HCEC 1CT (cell line): ENCODE measurements at places on chromosomes 3 and 15.

- DNase-seq: no peak
Observed at GRCh38 chr3:126036056-126036549, 47.8 kb downstream of the SLC41A3 start.

DNA sequence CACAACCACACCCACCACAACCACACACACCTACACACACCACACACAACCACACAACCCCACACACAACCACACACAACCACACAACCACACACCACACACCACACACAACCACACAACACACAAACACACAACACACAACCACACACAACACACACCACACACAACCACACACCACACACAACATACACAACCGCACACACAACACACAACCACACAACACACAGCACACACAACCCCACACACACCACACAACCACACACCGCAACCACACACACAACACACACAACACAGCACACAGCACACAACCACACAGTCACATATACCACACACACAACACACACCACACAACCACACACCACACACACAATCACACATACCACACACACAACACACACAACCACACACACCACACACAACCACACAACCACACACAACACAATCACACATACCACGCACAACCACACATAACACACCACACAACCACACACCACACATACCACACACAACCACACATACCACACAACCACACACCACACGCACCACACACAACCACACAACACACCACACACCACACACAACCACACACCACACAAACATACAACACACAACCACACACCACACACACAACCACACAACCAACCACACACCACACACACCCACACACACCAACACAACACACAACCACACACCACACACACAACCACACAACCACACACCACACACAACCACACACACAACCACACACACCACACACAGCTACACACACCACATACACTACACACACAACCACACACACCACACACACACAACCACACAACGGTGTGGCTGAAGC, 23.7 kb downstream of the CPN2 start:
- no peak for DNase-seq

GRCh38 chr3:101312545-101312944, 7.8 kb downstream of the IMPG2 start:
- DNase-seq: no peak

- no peak for DNase-seq
Observed at GRCh38 chr3:158737976-158738615, 5.8 kb upstream of the RARRES1 start.

DNA sequence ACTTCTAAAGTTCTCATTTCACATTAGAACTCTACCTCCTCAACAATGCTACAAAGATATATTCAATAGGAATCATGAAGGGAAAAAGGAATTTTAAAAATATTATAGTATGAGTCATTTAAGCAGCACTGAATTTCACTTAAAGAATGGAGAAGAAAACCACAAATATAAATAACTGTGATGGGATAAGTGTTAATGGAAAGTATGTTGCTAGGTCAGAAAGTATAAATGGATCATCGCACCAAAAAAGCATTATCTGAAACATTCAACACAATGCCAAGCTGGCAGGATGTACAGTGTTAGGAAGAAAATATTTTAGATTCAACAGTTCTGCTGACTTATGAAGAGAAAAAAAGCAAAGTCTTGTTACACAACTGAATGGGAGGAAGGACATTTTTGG, 101.4 kb downstream of the TFG start:
- DNase-seq: peak; percentile 90

DNA sequence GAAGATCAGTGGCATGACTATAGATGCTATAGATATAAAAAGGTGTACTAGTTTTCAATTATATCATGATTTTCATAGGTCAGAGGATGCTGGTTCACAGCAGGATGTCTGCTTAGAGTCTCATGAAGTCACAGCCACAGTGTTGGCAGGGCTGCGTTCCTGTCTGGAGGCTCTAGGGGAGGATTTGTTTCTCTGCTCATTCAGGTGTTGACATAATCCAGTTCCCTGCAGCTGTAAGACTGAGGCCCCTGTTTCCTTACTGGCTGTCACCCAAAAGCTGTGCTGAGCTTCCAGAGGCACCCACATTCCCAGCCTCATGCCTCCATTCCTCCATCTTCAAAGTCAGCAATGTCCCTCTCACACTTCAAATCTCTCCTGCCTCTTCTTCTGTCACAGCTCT, 170.7 kb downstream of the OCA2 start:
- no peak for DNase-seq

- no peak for DNase-seq
Observed at GRCh38 chr15:87245592-87245991, 1010.9 kb downstream of the NTRK3 start.

DNA sequence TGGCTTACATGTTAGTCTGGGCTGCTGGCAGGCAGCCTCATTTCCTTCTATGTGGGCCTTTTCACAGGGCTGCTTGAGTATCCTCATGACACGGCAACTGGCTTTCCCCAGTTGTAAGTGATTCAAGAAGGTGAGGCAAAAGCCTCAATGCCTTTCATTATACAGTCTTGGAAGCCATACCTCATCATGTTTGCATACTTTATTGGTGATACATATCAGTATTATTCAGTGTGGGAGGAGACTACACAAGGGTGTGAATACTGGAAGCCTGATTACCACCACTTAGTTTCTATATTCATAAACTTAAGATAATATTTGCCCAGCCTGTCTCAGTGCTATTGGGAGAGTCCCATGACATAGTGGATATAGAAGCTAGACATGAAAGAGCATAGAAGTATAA, 346.8 kb downstream of the SOX2 start:
- DNase-seq: no peak

DNA sequence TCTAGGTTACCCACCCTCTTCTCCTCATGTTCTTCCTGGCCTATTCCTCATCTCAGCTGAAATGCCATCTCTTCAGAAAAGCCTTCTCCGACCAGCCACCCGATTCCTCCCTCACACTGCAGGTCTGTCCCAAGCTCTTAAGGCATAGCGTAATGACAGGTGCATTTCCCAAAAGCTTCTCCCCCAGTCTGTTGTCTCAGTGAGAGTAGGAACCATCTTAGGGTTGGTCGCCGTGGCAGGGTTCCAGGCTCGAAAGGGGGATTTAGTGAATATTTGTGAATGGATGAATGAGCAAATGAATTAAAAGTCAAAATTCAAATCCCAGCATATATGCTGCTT, 78.6 kb downstream of the TOP2B start:
- DNase-seq: no peak

- no peak for DNase-seq
Observed at GRCh38 chr3:39325236-39325635, 4.3 kb upstream of the CCR8 start.

GRCh38 chr3:123883701-123884202, 380 bp downstream of the MYLK start:
- peak; percentile 10 for DNase-seq

DNA sequence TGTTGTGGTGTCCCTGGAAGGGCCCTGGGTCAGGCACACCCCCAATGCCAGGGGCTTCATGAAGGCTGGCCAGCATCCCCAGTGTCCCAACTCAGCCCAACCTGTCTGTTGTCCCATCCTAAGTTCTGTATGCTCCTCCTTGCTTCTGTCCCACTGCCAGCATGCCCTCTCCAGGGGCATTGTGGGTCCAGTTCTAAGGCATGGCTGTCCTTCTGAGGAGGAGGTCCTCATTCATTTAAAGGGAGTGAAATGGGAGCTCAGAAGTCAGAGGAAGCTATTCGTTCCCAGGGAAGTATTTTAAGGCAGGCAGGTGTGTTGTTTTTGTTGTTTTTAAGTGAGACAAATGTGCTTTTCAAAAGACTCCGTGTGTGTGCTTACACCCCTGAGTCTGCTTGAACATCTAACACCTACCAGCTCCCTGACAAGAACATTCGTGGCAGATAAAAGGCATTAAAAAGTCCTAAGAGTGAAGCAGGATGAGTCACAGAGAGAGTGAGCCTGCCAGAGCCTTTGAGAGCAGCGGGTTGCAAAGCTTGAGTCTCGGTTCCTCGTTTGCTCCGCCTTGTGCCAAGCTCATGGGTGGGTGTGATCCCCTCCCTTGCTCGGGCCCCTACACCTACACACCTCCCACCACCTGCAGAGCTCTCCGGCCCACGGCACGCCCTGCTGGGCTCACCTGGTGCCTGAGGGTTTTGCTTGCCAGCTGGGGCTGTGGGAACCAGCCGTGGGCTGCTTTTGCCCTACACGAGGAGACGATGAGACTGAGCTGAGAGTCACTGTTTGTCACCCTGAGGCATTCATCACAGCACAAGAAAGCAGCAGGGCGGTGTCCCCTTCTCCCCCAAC, 183.4 kb upstream of the TOPAZ1 start:
- peak; percentile 14 for DNase-seq

- DNase-seq: peak; percentile 57
Observed at GRCh38 chr3:89358281-89358680, 250.9 kb downstream of the EPHA3 start.

GRCh38 chr15:58332676-58333400, 99.0 kb upstream of the LIPC start:
- DNase-seq: peak; percentile 94

DNA sequence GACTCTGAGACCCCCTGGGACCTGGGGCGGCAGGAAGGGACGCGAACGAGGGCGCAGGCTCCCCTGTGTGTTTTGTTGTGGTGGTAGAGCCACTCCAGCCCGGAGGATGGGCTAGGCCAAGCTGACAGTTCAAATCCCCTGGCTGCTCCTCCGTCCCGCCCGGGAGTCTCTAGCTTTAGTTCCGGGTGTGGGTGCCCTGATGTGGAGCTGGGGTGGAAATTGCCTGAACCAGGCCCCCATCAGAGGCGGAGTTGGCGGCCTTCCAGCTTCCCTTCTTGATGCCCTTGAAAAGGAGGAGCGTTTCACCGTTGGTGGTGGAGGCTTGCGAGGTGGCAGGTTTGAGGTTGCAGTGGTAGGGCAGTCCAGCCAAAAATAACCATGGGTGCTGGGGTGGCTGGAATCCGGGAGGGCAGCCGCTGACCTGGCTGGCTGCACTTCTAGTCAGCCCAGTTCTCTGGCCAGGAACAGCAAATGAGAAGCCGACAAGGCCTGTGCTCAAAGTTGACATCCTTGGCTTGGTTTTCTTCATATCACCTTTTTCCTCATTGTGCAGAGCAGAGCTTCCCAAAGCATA, 817 bp downstream of the CLK3 start:
- peak; percentile 58 for DNase-seq

- no peak for DNase-seq
Observed at GRCh38 chr3:124019291-124019690, 27.4 kb upstream of the ROPN1 start.

GRCh38 chr3:159852821-159853505, 135.7 kb upstream of the IL12A start:
- DNase-seq: peak; percentile 64

DNA sequence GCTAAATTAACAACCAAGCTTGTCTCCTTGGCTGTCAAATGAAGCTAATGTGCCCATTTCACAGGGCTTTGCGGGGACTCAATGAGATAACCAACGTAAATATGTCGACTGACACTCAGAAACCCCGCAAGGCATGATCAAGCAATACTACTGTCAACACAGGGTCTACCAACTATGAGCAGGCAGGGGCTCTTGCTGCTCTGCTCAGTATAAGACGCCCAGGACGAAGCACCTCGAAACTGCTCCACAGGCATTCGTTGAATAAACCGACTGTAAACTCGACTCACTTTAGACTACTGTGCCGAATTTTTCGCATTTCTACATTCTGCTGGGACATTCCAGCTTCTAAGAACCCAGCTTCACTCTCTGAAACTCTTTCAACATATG, 55.0 kb downstream of the FEZF2 start:
- no peak for DNase-seq

DNA sequence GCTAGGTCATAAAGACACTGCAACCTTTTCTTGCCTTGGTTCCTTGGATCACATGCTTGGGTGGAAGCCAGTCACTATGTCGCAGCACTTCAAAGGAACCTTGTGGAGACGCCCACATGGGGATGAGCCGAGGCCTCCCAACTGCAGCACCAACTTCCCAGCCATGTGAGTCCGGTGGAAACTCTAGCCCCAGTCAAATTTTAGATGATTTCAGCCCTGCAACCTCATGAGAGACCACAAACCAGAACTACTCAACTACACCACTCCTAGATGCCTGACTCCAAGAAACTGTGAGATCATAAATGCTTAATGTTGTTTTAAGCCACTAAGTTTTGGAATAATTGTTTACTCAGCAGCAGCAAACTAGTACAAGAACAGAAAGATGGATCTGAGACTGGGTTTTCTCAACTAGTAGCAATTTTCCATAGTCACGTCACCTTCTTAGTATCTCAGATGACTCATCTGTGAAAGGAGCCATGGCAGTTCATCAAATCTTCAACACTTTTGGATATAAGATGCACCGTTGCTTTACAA, 86.5 kb downstream of the MB21D2 start:
- peak; percentile 88 for DNase-seq

- DNase-seq: no peak
Observed at GRCh38 chr3:5423076-5423475, 235.6 kb downstream of the EDEM1 start.

GRCh38 chr3:40623567-40623966, 98.8 kb downstream of the ZNF621 start:
- DNase-seq: no peak

- DNase-seq: peak; percentile 9
Observed at GRCh38 chr3:53721187-53722119, 124.8 kb downstream of the CHDH start.

GRCh38 chr3:20145874-20146273, 40.1 kb downstream of the SGO1 start:
- DNase-seq: no peak

DNA sequence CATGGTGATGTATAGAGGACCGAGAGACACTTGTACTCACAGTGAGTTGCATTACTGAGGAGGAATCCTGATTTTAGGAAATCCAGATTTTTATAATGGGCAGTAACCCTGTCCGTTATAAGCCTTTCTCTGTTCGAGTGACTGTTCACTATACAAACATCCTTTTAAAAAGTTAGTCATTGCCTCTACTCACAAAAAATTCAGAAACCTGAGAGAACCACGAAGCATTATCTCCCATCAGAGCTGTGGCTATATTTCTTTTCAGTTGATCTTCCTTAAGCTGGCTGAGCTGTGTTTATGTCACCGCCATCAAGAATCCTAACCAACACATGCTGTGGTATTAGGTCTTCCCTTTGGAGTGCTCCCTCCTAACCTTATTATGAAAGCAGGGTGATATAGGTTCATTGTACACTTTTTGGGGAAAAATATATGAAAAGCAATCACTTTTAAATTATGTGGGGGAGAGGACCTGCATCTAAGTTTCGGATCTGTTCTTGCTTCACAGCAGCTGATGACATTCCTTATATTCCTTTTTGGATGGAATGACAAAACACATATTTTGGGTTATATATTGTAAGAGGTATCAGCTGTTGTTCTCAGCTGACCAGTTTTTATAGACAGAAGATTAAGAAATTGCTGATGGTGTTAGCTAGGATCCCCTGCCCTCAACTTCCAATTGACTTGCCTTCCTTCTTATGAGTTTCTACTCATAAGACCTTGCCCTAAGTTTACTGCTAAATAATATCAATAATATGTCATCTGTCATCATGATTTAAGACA, 465.9 kb upstream of the RASGRP1 start:
- DNase-seq: no peak
